Vagina (tissue), 2 donors: ENCODE measurements at places on chromosomes 2 and 18. TPM values are rescaled to one million over a fixed set of nuclear protein-coding genes. Genes with fewer than 3 reads are reported as not detected.

DNA sequence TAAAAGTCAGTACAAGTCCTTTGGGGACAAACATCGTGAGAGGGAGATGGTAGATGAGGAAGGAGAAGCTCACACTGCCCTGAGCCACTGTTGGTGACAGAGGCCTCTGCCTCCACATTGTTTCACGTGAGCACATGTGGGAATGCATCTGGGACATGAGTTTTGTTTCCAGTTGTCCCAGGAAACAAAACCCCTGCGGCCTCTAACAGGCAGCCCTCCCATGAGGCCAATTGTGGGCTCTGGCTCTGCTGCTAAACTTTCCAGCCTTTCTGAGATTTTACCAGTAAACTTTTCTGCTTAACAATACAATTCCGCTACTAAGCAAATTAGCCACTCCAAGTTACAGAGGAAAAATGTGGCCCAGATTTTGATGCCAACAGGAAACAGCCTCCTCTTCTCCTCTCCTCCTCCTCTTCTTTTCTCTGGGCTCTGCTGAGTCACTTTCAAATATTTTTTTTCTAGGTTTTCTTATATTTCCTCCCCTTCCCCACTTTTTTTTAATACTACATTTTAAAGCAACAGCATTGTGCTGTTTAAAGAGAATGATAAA lies 23.4 kb upstream of the LRRC30 start:
- no peak for DNase-seq

- DNase-seq: no peak
Measured at GRCh38 chr2:127071901-127072328, 35.0 kb downstream of the BIN1 start.

DNA sequence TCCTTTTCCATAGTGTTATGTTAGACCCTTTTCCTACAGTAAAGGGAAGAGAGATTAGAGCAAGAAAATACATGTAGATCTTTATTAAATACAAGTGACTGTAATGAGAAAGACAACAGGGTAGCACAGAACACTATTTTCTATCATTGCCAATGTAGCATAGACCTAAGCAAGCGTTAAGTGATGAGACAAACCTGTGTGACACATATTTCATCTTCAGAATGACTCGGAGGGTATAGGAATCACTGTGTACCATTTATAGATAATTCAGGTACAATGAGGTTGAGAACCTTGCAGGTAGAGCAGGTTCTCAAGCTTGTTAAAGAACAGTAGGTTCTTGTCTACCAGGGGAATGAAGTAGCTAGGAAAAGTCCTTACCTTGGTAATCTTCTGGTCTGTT lies 15.9 kb downstream of the PDIA6 start:
- DNase-seq: no peak

Gene OTOF
- 0.49 TPM for total RNA-seq

Gene TEX44
- not detected for total RNA-seq

Gene PSD4
- total RNA-seq: 39.0 TPM

Gene MREG
- 11.8 TPM for total RNA-seq
